CD4-positive, alpha-beta T cell treated with Interleukin-2 at 100 ng/mL for 4 hours (primary cell): ENCODE measurements at places on chromosomes 4 and X.

- no peak for DNase-seq
Measured at GRCh38 chr4:185033950-185034349, 15.7 kb downstream of the HELT start.

- DNase-seq, result no peak
Measured at GRCh38 chrX:111386615-111387233, 25.3 kb downstream of the DCX start.

GRCh38 chr4:145635630-145636029 is 16.4 kb downstream of the MMAA start:
- DNase-seq, result no peak

GRCh38 chr4:52576326-52576725 is 82.8 kb downstream of the USP46 start:
- no peak for DNase-seq

- no peak for DNase-seq
Measured at GRCh38 chr4:61992351-61992750, 792.2 kb downstream of the ADGRL3 start.

- DNase-seq, result no peak
Measured at GRCh38 chr4:70706516-70706915, 15.2 kb upstream of the RUFY3 start.

- DNase-seq, result no peak
Measured at GRCh38 chrX:9851890-9852289, 65.7 kb downstream of the SHROOM2 start.

DNA sequence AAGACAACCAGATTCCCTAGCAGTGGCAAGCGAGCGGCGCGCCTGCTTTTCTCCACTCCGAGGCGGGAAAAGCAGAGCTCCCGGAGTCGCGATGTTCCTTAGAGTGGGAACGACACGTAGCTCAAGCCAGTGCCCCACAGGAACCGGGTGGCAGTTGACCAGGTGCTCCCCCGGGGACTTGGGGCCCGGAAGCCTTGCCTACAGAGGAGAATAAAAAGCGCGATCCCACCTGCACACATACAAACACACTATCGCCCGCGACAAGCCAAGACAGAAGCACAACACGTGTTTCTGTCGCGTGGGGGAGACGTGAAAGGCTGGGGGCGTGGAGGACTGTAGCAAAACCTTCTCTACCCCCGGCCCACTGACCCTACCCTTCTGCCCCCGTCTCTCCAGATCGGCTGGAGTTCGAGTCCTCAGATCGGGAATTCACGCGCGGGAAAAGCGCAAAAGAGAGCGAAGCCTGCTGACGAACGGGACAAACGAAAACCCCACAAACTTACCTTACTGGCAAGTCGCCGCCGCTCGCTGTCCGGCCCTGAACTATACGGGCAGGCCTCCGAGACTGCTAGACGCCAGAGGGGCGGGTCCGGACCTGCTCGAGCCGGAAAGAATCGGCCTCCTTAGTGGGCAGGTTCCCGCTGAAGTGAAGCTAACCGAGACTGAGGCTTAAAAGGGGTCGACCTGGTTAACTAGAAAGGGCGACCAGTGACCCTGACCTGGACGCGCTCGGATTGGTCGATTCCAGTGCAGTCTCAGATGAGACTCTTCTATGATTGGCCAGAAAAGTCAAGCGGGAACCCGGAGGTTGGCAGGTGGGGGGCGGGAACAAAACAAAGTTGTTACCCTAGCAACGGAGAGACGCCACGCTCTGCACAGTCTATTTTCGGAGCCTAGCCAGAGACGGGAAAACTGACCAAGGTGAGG is at the start of the genes DNAAF6 and NUP62CL:
Gene DNAAF6, plus strand, starts transcription at position 842 of the 927 bp plus-strand sequence. CDS start 6,265 bp downstream, outside the sequence.
Gene NUP62CL, minus strand, starts transcription at position 664 of the 927 bp plus-strand sequence. CDS start 31,287 bp downstream, outside the sequence.
- peak; percentile 82 for DNase-seq

DNA sequence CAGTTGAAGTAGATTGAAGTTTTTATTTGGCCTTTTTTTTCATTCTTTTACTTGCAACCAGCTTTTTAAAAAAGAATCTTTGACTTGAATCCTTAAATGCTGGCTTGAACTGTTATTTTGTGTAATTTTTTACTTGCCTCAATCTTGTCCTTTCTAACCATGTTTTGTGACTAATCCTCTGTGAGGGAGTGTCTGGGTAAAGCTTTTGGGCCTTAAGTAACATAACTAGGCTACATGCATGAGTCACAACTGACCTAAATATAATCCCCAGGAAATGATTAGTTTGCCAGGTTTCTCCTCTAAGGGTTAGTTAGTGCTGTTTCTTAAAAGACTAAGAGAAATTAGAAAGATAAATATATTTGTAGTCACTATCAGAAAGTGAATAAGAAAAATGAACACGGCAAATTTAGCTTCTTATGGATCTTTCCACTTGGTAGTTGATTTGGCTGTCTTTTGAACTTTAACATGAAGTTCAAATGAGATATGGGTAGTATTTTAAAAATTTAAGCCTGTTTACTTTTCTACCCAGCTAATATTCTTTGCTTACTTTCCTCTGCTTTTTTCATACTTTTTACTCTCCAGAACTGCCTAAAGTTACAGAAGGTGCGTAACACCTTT is 13.0 kb downstream of the EXOC1 start:
- DNase-seq, result peak; percentile 66

GRCh38 chrX:22021751-22022324 is 10.3 kb upstream of the PHEX start:
- DNase-seq, result no peak

DNA sequence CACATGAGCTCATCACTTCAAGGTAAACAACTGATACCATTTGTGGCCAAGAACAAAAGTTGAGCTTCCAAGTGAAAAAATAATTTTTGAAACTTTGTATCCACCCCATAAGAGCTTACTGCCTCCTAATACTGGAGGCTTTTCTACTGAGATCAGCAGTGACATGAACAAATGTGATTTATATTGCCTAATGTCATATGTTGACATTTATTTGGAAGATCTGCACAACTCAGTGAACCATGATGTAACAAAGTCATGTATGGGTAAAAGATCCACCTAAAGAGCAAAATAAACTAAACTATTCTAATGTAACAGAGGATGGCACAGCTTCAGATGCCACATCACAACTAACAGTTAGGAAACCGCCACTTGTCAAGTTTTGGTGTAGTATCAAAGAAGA is 65.8 kb downstream of the AFAP1 start:
- DNase-seq, result no peak

GRCh38 chr4:89720981-89721380 is 116.0 kb downstream of the SNCA start:
- DNase-seq, result no peak

DNA sequence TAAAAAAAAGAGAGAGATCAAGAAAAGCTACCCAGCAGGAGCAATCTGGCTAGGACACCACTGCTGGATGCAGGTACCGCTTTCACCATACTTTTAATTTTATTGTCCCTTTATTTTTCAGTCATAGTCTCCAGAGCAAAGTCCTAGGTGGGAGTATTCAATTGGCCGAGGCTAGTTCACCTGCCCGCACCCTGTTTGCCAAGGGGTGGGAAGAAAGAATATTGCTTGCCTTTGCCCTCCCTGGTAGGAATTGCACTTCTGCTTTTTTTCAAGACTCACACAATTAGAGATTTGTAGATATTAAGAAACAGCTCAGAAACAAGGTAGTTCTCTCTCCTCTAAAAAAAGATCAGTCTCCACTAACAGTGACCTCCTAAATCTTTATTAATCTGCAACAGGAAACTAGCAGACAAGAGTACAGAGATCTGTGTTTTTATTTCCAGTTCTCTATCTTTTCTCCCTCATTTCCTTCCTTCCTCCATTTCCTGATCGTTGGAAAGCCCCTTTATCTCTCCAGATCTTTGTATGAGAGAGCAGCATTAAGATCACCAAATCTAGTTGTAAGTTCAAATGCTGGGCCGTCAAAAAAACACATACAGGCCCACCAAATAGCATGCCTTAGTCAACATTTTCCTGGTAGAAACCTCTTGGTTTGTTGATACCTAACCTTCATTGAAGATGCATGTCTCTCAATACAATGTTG is 9.4 kb upstream of the RPGR start:
- no peak for DNase-seq

GRCh38 chr4:101230801-101231426 is 116.4 kb downstream of the PPP3CA start:
- no peak for DNase-seq

GRCh38 chrX:155218777-155219176 is 2.5 kb downstream of the VBP1 start:
- no peak for DNase-seq

DNA sequence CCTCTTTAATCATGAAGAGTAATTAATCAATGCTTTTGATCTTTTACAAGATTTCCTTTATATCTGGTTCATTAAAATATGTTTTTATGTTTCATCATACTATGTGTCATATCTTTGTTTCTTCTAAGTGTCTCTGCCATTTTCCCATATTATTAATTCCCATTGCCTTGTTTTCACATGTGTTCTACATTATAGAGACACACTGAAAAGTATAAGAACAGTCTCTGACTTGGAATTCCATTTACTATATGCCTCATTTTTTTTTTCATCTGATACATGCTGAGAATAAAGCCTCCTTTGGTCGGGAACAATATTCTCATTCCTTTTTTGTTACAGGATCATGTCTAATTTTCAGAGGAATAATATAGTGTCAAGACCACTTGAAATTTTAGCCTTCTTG is 4.3 kb downstream of the BANK1 start:
- DNase-seq, result no peak

- DNase-seq, result no peak
Measured at GRCh38 chrX:37349221-37350033, at the start of gene PRRG1. Gene PRRG1 (plus strand): TSS chrX:37349364. CDS start chrX:37406250, 56,886 bp downstream.

- DNase-seq, result no peak
Measured at GRCh38 chr4:1208970-1209704, 36.8 kb upstream of the SPON2 start.

GRCh38 chrX:148159796-148160195 is 178.7 kb downstream of the FMR1NB start:
- no peak for DNase-seq

DNA sequence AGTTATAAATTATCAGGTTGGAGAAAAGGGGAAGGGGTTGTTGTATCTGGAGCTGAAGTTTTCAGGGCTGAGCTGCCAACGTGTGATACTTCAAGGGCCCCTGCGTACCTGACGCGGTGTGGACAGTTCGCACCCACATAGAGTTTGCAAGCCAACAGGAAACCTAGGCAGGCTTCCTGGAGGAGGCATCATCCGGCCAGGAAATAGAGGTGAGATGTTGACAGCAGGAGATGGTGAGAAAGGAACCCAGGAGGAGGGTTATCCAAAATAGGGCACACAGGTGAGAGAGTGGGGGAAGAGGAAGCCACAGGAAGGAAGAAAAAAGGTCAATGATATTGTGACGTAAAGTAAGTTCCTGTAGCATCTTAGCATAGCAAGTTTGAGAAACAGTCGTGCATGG is 127.2 kb downstream of the DHRSX start:
- DNase-seq, result no peak

GRCh38 chr4:31803526-31804195 is 1083.5 kb downstream of the PCDH7 start:
- DNase-seq, result no peak

DNA sequence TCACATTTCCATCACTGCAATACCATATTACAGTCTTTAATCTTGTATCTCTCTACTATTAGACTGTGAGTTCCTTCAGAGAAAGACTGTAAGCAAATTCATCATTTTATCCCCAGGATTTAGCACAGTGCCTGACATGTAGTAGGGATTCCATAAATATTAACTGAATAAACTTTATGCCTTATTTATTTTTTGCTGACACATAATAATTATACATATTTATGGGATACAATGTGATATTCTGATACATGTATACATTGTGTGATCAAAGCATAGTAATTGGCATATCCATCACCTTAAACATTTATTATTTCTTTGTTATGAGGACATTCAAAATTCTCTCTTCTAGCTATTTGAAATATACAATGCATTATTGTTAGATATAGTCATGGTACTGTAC is 3.7 kb downstream of the PPEF2 start:
- DNase-seq, result no peak

DNA sequence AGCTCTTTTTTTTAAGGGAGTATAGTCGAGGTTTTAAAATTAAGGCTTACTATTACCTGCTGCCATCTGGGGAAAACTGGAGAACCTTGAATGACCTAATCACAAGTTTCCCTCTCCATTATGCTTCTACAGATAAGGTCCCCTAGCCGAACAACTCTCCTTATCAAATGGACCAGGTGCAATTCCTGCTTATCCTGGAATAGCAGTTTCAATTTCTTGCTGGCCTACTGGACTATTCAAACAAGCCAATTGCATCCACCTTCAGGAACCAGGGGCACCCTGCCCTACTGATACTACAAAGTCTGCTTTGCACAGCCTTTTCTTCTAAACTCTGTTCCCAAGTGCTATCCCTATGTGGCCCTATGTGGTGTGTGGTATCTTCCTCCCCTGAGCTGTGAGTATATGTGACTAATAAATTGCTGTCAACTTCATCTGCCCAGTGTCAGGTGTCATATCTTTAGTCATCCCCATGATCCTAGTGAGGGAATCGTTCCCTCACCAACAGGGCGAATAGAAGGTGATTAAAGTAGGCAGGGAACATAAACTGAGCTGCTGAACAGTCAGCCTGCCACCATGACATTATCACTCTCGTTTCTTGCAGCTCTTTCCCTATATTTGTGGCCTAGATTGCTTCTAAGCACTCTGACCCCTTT is 128.5 kb downstream of the ATG4A start:
- no peak for DNase-seq

DNA sequence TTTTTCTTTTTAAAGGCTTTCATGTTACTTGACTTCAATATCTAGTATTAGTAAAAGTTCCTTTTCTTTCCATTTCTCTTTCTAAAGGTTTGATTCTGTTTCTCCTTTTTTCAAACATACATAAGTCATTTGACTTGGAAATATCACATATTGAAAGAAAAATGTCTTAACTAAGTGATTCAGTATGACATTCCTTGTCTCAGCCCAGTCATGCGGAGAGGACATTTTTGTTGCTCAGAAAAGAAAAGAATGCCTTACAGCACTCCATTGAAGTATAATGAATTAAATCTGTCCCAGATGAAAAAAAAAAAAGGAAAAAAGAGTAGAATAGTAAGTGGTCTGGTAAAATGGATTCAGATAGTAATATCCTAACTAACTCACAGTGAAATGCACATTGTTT is 466.1 kb downstream of the ADGRL3 start:
- DNase-seq, result no peak

DNA sequence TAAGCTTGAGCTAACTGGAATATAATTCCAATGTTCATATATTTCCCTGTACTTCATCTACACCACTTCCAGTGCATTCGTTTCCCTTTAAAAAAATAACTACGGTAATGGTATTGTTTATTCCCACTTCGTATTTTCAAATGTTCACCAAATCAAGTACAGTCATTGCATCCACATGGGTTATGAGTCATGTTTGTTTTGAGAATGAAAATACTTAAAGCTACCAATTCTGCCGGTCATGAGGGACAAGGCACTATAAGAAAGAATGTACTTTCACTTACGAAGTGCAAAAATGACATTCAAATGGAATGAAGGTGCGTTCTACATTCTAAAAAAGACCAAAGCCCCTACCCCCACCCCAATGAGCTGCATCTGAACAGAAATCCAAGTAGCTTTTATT is 174.4 kb upstream of the FGF13 start:
- no peak for DNase-seq

GRCh38 chr4:127772769-127773671 is 9.1 kb upstream of the HSPA4L start:
- DNase-seq, result no peak

- no peak for DNase-seq
Measured at GRCh38 chr4:20217951-20218350, 33.8 kb upstream of the SLIT2 start.
